RPMI7951 (cell line): ENCODE measurements at places on chromosomes 3 and 15. TPM values are rescaled to one million over a fixed set of nuclear protein-coding genes. Genes with fewer than 3 reads are reported as not detected.

- no peak for DNase-seq
Measured at GRCh38 chr15:78923480-78924360, 21.1 kb downstream of the CTSH start.

The IL12A gene
- 0.49 and 0.72 TPM in 2 replicates for total RNA-seq

DNA sequence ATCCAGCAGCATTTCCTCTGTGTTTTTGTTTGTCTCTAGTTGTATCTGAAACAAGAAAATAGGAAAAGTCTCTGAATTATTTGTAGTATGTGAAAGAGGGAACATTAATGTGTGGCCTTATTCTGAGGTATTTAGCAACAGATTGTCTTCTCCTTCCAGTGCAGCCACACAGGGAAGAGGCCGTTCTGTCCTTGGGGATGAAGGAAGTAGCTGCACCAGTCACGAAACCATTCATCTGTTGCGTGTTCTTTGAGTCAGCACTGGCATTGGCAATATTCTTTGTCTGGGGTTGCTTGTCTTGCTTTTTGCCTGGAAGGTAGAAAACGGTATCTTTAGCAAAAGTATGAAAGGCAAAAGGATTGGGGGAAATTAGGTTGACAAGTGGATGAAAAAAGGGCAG is 91.6 kb downstream of the CDIN1 start:
- no peak for DNase-seq

- DNase-seq = no peak
Measured at GRCh38 chr3:14200841-14201240, 22.2 kb downstream of the LSM3 start.
